ENCODE measurements at places on chromosomes 1 and 21.

- DNase-seq: no peak
These were observed 78.3 kb downstream of the PGM1 start for GRCh38 chr1:63671514-63671913.

GRCh38 chr1:47951545-47952235 is 45.5 kb downstream of the TRABD2B start:
- DNase-seq: no peak

DNA sequence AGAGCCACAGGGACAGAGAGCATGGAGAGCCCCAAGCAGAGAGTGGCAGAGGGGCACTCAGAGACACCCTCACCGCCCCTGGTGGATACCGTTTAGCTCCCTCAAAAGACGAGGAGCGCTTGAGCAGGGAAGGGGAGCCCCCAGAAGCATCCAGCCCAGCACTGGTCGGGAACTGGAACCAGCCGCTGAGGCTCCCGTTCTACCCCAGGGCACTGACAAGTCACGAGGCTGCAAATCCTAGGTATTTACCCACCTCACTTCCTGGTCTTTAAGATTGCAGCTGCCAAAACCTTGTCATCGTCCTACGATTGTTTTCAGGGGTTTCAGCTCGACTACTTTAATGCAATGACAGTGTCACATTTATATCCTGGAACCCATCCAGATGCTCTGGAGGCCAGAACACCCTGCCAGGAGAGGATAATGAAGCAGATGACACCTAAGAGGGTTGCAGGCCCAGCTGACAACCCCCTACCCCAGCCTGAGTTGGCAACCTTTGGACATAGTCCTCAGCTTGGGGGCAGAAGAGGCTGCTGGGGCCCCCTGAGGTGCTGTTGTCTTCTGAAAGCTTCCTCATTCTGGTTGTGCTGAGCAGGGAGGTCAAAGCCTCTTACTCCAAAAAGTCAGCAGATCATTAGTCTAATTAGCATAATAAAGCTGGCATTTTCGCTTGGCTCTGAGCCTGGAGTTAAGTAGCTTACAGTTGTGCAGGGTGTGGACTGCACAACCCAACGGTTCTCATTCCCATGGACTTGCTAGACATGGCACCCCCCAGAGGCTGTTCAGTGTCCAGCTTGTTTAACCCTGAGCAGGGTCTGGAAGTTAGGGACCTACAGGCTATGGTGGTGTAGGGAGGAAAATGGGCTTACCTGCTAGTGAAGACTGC is 20.6 kb upstream of the BACE2 start:
- peak; percentile 68 for DNase-seq

GRCh38 chr1:239997515-239998311 is 94.0 kb upstream of the FMN2 start:
- no peak for DNase-seq

DNA sequence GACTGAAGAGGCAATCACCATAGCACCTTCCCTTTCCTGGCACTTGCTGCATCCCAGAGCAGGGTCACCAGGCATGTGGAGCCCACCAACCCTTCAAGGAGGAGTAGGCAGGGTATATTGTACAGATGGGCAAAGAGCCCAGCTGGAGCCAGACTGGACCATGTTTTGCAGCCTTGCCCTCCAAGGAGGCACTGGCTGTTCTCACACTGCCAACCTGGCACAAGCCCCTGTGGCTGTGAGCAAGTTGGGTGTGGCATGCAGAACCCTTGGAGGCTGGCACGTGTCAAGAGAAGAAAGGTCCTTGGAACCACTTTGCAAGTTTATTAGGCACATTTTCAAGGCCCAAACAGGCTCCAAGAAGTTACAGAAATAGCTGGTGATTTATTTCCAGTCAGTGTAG is 146.4 kb downstream of the FOXD2 start:
- DNase-seq: no peak

- DNase-seq: no peak
These were observed 64.7 kb upstream of the ANGPTL1 start for GRCh38 chr1:178935610-178936009.

DNA sequence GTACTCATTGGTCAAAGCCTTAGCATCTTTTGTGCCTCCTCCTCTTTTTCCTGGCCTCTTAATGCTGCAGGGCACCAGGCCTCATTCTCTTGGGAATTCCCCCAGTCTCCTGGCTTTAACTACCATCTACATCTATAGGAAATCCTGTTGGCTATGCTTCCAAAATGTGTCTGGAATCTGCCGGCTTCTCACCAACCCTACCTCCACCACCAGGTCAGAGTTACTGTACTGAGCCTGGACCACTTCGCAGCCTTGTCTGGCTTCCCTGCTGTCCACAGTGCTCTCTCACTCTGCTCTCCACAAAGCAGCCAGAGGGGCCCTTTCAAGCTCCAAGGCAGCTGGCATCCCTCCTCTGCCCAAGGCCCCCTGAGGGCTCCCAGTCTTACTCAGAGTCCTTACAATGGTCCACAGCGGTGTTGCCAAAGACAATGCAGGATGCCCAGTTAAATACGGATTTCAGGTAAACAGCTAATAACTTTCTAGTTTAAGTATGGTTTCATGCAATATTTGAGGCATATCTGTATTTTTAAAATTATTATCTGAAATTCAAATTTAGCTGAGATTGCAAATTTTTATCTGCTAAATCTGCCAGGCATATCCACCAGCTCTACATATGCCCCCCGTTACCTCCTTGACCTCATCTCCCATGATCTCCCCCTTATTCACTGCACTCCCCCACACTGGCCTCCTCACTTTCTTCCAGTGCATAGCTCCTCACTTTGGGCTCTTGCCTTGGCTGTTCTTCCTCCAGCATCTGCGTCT is 34.5 kb upstream of the FAM163A start:
- no peak for DNase-seq

DNA sequence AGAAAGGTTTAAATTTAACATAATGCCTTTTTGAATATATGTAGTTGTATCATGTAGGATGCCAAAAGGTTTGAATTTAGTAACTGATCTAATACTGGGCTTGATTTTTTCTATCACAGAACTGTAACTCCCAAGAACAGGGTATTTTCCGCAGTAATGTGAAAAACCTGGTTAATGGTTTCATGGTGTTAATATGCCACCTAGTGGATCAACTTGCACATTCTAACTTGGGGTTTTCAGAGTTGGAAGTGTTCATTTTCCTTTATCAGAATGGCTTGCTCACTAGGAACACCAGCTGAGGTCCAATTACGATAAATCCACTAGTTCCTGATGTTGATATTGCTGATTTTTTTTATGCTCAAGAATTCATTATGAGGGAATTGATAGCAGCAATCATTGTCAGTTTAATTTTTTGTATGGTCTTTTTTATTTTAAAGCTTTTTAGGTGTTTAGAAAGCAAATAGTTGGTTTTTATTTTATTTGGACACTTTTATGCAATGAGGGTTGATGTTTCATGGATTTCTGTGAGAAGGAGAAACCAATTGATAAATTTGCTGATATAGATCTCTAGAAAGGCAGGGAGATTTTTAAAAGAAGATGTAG is 157.2 kb downstream of the PLA2G4A start:
- peak; percentile 59 for DNase-seq

DNA sequence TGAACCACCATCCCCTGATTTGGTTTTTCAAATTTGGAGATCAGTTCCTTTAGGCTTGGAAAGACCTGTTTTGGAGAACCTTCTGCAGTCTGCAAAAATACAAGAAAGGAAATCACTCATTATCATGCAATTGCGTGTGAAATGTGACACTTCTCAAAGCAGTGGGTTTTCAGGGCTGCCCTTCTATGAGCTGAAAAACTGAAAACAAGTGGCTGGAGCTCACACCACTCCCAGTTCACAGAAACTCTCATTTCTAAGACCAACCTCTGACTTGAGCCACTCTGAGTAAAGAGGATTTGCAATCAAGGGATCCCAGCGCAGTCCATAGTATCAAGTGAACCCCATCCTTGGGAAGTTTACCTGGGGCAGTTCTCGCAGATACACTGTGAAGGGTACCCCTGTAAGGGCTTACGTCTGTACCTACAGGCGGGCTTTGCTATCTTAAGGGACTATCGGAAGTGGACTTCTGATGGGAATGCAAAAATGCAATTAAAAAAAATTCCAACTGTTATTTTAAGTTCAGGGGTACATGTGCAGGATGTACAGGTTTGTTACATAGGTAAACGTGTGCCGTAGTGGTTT is 12.8 kb downstream of the SH2D1B start:
- DNase-seq: peak; percentile 64

DNA sequence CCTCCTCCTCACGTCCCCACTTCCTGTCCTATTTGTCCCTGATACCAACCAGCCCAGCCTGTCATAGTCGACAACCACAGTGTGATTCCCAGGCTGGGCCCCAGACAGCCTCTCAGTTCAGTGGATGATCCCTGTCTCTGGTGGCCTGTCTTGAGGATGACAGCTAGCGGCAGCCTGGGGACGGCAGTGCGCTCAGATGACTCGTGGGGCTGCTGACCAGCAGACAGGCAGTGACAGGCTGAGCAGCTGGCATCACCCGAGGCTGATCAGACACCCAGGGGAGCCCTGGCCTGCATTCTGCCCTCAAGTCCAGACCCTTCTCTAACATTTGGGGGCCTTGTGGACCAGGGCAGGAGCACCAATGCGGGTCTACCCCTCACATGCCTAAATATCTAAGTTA is 21.0 kb downstream of the NKAIN1 start:
- no peak for DNase-seq

GRCh38 chr1:109687641-109688499 is at the start of gene GSTM1:
Gene GSTM1 (plus strand): TSS chr1:109687817. CDS start chr1:109687874, 57 bp downstream.
- DNase-seq: no peak

DNA sequence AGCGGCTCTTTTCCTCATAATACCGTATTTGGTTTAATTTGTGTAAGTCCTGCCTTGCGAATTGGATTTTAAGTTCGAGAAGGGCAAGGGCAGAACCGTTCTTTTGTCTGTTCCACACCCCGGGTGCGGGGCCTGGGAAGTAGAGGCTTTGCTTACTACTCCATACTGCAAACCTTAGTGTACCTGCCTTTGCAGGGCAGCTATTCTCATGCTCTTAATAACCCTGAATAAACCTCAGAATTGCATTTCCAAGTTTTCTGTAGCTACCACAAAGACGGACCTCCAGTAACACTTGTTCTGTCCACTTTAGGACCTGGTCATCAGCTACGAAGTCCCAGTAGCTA is 657 bp upstream of the HNRNPU start:
- no peak for DNase-seq

DNA sequence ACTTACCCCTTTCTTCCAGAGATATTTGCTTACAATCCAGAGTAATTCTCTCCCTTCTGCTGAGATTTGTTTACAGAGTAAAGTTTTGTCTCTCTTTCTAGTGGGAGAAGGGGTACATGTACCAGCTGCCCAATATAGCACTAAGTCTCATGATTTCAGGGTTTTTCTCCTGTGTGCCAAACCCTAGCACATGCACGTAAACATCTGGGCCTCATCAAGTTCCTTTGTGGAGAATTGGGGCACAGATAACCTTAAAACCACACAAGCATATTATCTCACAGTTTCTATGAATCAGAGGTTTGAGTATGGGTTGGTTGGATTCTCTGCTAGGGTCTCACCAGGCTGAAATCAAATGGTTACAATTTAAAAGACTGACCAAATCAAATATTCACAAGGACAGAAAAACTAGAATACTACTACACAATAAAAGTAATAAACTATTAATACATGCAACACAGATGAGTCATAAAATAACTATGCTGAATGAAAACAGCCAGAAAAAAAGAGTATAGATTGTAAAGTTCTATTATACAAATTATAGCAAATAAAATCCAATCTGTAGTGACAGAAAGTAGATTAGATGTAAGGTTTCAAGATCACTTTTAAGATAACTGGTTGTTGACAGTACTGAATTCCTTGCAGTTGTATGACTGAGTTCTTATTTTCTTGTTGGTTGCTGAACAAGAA is 347.4 kb upstream of the PTBP2 start:
- no peak for DNase-seq

DNA sequence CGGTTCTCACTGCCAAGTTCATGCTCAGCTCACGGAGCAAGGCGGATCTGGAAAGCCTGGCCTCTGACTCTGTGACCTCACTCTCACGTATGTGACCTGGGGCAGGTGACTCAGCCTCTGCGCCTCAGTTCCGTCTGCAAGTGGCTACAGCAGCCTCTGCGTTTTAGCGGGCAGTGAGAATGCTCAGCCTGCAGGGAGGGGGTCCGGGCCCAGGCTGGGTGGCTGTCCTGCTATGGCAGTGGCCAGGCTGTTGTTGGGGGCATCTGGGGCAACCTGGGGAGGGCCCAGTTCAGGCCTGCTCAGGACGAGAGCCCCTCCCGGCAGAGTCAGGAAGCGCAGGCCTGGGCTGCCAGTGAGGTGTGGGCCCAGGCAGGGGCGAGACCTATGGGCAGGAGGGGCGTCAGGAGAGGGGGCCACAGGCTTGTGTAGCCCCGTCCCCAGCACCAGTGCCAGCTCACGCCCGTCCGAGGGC is 27.9 kb downstream of the ARHGEF16 start:
- no peak for DNase-seq

GRCh38 chr1:152667648-152668047 is 4.5 kb downstream of the LCE2D start:
- no peak for DNase-seq

GRCh38 chr1:200991097-200991614 is 32.4 kb downstream of the KIF21B start:
- DNase-seq: no peak

- no peak for DNase-seq
These were observed 227.2 kb downstream of the CAMTA1 start for GRCh38 chr1:7012461-7012924.

DNA sequence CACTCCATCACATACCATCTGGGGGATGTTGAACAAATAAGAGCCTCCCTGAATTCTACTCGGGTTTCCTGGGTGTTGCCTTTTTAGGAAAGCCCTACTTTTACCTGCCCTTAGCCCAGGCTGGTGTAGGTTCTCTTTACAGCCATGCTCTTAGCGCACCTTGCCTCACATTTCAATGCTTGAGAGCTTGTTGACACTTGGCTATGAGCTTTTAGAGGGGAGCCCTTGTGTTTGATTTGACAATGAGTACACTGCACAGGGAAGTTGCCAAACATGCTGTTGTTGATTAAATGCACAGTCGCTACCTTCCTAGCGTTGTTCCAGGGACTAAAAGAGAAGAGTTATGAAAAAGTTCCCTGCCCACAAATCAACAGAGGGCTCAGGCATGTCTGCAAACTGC is 103.8 kb downstream of the TRABD2B start:
- no peak for DNase-seq

DNA sequence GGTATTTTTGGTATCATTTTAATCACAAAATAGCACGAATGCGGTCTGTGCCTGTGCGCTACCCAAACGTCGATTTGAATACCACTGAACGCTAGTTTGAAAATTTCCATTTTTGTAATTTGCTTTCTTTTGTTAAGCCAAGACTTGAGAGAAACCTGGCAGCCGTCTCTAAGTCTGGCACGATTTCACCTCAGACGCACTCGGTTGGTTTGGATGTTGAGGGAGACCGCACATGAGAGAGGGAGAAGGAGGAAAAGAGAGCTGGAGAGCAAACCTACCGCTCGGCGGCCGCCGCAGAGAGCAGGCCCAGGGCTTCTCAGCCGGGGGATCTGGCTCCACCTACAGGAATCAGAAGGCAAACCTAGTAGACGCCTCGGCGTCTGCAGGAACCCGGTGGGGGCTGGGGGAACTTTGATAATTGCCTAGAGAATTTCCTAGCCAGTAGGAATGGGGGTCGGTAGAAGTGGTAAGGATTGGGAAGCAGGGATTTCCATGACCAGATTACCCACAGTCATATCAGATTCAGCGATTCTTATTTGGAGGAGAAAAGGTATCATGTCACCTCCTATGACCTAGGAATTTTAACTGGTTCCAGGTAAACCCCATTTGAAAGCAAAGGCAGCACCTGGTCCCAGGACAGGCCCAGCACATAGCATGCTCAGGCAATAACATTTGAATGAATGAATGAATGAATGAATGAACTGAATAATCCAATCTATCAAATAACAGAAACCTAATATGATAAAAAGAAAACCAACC is 83.2 kb downstream of the TM2D1 start:
- peak; percentile 18 for DNase-seq
